ENCODE measurements at places on chromosomes 5 and 9. TPM values are rescaled to one million over a fixed set of nuclear protein-coding genes. Genes with fewer than 3 reads are reported as not detected.

Gene GRXCR2
- total RNA-seq = not detected

Gene GPR107
- total RNA-seq = 38.3 TPM

Gene MYMK
- total RNA-seq = not detected

GRCh38 chr5:119537704-119538103 lies 85.4 kb downstream of the HSD17B4 start:
- DNase-seq = no peak

DNA sequence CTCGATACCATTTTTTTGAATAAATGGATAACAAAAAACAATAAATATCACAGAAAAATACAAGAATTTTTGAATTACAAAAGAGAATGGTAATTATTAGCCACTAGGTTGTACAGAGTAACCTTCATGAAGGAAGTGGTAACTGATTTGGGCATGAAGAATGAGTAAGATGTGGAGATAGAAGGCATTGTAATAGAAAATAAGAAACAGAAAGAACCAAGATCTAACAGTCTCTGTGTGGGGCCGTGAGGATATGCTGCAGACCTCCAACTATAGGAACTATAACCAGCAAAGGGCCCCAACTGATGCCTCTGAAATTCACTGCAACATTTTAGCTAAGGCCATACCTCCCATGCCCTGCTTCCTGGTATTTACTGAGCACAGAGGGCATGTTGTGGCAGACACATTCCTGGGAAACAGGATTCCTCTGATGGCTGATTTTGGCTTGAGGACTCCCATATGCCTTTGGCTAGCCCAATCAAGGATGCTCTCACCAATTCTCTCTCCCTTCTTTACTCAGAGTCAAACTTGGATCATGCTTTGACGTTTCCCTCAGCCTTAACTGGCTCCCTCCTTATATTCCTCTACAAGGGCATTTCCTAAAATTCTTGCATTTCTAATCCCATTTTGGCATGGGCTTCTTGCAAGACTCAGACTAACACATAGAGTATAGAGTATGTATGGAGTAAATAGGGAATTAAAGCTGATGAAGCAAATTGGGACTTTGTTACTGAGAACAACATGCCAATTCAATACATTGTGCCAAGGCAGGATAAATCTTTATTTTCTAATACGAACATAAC lies 208.9 kb downstream of the PDE4D start:
- DNase-seq = no peak

DNA sequence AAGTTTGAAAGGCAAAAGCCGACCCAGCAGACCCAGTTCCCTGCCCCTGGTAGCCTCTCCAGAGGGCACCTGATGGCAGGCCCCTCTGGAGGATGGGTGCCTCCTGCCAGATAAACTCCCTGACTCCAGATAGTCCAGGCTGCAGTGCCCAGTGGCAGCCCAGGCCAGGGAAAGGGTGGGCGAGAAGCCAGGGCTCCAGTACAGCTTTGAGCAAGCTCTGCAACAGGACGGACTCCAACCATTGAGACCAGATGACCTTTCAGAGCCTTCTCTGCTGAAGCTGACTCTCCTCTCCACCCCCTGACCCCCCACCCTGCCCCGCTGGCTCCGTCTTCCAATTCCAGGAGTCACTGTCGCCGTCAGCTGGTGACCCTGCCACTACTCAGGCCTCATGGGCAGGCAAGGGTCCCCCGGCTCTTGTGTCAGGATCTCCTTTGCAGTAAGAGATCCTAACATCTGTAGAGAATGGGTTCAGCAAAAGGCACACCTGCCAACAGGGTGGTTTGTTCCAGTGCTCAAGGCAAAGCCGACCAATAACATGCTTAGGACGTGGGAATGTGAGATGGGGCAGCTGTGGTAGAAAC lies 15.5 kb upstream of the FCN1 start:
- DNase-seq = peak; percentile 53

DNA sequence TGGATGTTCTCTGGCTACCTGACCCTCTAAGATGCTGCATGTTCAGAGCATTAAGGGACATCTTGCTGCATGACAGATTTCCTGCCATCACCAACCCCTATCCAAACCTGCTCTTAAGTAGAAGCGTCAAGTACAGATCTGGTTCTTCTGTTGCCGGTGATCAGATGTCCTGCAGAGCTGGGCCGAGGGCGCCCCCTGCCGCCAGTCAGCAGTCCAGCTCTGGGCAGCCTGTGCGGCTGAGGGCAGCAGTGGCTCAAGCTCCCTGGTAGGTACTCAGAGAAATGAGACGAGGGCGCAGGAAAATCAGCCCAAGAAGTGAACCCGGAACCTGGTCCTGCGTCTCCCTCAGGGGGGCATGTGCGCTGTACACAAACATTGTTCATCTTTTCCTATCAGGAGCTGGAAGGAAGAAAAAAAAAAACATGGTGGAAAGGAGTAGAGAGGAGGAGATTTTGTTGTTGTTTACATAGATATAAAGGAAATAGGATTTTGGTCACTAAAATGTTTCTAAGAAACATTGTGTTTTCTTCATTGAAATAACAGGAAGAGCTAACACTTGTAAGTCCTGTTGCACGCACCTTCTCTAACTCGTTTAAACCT lies 95.8 kb downstream of the CFAP90 start:
- DNase-seq = no peak

DNA sequence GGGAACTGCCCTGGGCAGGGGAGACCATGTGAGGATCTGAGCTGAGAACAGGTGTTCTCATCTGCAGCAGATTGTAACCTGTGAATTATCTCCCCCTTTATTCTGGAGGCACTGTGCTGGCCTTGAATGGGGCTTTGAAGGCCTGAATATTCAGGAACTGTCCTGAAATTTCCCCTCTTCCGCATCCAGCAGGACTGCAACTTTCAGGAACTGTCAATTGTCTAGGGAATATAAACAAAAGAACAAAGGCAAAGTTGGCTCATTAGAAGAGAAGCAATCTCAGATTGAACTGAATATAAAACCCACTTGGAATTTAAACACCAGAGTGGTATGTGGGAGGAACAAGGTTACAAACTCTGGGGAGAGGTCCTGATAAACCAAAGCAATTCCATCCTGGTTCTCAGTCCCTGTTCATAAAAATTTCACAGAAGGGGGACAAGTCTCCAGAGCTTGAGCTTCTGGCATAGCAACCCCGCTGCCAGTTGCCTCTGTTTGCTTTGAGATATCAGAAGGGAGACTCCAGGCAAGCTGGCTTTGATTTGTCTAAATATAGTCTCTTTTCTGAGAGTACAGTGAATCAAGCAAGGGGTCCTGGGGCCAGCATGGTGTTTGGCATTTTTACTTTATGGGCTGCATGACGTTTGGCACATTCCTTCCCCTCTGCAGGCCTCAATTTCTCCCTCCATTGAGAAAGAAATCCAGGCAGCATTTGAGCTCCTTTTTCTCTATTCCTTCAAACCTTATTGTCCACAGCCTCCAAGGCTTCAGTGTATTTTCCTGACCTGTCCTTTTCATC lies 47.5 kb downstream of the ADRB2 start:
- no peak for DNase-seq

- no peak for DNase-seq
Observed at GRCh38 chr5:79133657-79134451, 22.2 kb downstream of the BHMT start.

GRCh38 chr9:27344776-27345175 lies 47.8 kb upstream of the EQTN start:
- DNase-seq = no peak

All from posterior vena cava (tissue), 2 donors.